ENCODE measurements at places on chromosomes 3 and 15.
A peak's percentile ranks its signal among the peaks of the same experiment; 100 is the strongest.

DNA sequence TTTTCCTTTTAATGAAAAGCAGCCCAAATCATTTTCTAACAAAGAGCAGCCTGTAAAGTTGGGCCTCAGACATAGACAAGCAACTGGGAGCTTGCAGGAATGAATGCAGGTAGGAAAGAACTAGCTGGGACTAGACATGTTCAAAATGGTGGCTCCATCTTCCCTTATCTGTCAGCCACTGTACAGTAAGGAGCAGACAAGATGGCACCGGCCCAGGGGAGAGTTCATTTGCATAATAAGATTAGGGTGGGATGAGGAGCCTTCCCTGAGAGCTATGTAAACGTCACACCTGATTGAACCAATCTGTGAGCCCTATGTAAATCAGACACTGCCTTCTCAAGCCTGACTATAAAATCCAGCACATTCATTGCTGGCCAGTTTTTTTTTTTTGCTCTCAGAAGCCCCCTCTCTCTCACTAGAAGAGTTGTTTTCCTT lies 59.7 kb upstream of the GK5 start:
- no peak for DNase-seq

DNA sequence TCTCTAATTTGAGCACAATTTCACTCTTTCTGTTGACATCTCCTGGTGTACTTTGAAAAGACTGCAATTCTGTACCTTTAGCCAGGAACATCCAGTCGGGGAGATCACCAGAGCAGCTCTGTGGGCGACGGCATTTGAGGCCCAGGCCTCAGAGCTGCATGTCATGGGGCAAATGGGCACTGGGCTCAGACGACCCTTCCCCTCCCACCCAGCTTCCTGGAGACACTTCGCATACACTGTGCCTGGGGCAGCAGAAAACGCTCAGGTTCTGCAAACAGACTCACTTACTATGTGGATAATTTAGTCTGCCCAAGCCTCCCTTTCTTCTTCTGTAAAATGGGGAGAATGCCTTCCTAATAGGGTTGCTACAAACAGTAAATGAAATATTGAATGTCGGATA lies 96.9 kb downstream of the HMG20A start:
- DNase-seq = no peak

DNA sequence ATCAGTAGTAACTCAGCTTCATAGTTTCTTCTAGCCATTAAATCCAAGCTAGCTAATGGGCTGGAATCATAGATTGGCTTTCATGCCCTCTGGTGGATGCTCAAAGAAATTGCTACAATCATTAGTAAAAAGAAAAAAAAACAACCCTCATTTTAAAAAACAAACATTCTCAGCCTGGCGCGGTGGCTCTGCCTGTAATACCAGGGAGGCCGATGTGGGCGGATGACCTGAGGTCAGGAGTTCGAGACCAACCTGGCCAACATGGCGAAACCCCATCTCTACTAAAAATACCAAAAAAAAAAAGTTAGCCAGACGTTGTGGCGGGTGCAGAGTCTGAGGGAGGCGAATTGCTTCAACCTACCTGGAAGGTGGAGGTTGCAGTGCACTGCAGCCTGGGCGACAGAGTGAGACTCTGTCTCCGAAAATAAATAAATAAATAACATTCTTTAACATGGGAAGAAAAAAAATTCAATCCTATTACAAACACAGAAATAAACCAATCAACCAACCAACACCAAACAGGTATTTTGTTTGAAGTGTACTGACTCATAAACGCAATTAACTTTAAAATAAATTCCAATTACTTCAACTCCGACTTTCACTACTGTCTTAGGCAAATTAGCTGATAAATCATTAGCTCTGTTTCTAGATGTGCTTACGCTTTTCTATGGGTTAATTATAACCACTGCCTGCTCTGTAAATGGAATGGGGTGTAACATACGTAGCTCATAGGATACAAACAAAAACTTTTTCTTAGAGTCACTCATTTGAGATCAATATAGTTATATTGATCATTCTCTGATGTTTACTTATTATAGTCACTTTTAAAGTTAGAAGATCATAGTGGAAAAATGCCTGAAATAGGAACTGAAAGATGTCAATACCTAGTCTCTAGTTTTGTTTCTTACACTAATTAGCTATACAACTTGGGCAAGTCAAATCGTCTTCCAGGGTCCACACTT lies 24.9 kb downstream of the TMEM207 start:
- DNase-seq = peak; percentile 76

- no peak for DNase-seq
Observed at GRCh38 chr3:135325726-135326235, 530.7 kb downstream of the EPHB1 start.

- DNase-seq = no peak
Observed at GRCh38 chr15:76648732-76649444, 256.3 kb downstream of the SCAPER start.

GRCh38 chr3:161560008-161560637 lies 63.5 kb downstream of the OTOL1 start:
- DNase-seq = peak; percentile 62

GRCh38 chr15:97174886-97175540 lies 785.5 kb upstream of the ARRDC4 start:
- no peak for DNase-seq

DNA sequence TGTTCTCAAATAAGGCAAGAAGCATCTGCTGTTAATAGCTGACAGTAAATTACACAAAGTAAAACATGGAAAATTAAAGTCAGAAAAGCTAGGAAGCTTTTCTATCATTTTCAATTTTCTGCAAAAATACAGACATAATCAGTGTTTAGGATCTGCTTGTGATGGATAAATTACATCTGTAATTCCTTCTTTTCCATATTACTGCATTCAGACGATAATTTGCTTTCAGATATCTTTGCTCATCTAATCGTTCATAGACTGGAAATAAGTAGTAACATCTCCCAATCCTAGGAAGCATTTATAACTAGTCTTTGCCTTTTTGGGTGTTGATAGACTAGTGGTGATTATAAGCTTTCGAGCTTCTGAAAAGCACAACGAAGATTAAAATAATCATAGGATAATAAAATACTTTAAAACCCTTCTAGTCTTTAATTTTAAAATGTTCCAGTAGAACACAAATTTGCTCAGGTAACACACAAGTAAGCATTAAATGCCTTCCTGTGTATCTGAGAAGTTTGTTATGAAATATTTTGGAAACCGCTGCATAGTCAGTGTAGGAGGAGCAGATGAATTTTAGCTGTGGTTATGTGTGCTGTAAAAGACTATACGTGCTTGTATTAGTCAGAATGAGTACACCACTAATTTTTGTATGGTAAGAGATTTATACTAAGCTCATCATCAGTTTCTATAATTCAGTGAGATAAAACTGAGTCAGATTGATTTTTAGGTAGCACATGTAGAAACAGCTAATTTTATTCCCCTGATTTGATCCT lies 41.0 kb downstream of the MBNL1 start:
- no peak for DNase-seq

- no peak for DNase-seq
Observed at GRCh38 chr3:151398895-151399294, 14.3 kb upstream of the P2RY12 start.

GRCh38 chr15:92667970-92668485 lies 12.5 kb upstream of the FAM174B start:
- DNase-seq = no peak

DNA sequence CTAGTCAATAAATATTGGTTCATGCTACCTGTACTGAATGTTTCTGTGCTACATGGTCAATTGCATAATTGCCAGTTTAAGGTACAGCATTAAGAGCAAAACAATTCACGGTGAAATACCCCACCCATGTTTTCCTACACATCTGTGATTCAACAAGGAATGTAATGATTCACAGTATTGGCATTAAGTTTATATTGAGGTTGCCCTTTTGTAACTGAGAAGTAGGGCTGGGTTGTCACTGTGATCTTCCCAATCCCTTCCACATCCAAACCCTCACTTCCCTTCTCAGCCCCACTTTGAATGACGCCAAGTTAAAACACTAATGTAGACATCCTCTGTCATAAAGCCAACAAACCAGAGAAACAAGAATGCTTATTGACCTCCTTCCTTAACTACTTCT lies 112.0 kb upstream of the TJP1 start:
- no peak for DNase-seq

DNA sequence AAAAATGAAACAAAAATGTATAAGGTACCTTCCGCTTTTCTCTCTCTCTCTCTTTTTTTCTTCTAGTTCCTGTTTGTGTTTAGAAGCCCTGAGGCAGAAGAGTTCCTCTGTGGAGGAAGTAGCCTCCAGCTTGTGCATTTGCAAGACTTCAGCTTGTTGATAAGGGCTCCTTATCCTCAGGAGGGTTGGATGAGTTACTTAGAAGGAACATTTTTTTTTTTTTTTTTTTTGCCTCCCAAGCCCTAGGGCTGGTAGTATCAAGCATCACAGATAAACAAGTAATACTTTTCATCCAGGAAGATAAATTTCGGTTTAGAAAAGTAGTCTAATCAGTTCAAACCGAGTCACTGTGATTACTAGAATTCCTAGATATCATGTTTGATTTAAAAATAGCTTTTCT lies 91.0 kb upstream of the CBLB start:
- no peak for DNase-seq

DNA sequence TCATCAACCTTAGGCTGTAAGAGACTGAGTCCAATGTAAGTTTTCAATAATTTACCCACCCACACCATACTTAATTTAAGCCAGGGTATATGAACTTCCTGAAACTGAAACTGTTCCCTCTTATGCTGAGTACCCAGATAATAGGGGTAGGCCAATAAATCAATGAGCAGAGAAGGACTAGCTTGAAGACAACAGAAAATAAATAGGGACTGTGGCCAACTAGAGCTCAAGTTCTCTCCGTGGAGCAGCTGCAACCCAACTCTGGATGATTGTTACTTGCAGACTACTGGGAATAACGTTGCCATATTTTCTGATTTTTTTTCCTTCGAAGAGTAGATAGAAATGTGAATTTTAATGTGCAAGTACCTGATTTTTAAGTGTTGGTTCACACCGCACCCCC lies 128.0 kb downstream of the ATG7 start:
- DNase-seq = no peak

GRCh38 chr15:73078722-73079121 lies 26.5 kb downstream of the NEO1 start:
- peak; percentile 17 for DNase-seq

DNA sequence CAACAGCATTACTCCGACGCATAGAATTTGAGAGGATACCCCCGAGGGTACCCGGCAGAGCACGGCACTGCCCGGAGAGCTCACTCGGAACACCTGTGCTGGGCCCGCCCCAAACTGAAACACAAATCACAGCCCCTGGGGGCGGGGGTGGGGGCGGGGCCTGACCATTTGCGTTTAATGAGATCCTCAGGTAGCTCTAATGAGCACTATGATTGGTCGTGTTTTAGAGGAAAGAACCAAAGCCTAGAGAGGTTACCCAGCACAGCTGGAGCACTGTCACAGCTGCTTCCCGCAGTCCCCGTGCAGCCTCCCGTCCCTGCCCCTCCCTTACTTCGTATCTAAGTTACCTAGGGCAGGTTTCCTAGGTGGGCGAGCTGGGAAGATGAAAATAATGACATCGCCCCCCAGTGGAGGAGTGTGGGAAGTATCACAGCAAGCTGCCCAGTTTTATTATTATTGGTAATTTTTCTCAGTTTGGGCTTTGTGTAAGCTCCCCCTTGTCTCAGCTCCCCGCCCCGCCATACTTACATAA lies 187.1 kb downstream of the PDE8A start:
- peak; percentile 52 for DNase-seq

GRCh38 chr3:127112796-127113570 lies 79.9 kb upstream of the PRR23E start:
- no peak for DNase-seq

GRCh38 chr15:78654272-78654671 lies 13.3 kb upstream of the CHRNB4 start:
- DNase-seq = no peak

Measured in common myeloid progenitor, CD34-positive (primary cell).